ENCODE measurements at places on chromosomes 16 and 17. TPM values are rescaled to one million over a fixed set of nuclear protein-coding genes. Genes with fewer than 3 reads are reported as not detected.

GRCh38 chr17:30377574-30378240, 1.0 kb upstream of the CPD start:
- no peak for DNase-seq

DNA sequence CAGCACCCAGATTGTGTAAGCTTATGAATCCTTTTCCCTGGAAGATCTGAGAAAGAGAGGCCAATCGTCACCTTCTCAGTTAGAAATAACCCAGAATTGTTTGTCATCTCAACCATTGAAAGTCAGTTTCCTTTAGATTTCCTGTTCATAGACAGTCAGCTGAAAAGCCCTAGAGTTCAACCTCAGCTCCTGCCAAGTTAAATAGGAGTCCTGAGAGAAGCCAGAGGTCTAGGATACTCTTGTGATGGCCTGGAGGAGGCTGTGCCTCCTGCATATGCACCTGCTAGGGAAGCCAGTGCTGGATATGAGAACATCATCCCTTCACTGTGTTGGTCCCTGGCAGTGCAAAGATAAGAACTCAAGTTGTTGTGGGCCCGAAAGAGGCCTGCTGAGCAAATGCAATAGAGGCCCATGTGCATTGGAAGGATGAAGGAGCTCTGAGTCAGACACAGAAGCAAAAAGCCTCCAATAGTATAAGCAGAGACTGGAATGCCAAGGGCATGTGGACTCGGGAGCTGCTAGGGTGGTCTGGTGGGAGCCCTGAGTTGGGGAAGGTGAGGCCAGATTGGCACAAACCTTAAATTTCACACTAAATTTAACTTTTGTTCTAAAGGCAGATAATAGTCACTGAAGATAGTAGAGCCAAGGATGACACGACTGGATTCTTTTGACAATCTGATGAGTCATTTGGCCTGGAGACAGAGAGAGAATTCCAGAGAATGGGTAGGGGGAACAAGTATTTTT, 520.9 kb upstream of the CDH5 start:
- no peak for DNase-seq

The CACNA1H gene
- 24.3 TPM for total RNA-seq

DNA sequence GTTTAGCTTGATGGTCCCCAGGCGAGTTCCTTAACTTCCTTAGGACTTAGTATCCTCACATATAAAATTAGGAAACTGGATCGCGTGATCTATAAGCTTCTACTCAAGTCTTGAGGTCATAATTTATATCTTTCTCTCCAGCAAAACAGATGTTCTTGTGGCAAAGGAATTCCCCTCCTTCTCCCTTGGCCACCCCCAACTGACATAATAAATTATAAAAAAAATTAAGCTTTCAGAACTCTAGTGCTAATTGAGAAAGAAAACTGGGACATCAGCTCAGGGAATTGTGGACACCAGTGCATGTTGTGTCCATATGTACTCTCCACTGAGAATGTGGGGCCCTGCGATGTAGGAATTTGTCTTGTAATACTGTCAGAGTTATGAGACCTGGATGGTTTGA, 13.5 kb downstream of the GNAO1 start:
- DNase-seq = no peak

- peak; percentile 7 for DNase-seq
Observed at GRCh38 chr16:16890964-16891363, 512.0 kb downstream of the NPIPA7 start.

The CDRT15 gene
- total RNA-seq = not detected

The KRT33A gene
- not detected for total RNA-seq

The LGALS9B gene
- 0.20 TPM for total RNA-seq

The MPV17L gene
- total RNA-seq = not detected

The TTLL6 gene
- 0.79 TPM for total RNA-seq

DNA sequence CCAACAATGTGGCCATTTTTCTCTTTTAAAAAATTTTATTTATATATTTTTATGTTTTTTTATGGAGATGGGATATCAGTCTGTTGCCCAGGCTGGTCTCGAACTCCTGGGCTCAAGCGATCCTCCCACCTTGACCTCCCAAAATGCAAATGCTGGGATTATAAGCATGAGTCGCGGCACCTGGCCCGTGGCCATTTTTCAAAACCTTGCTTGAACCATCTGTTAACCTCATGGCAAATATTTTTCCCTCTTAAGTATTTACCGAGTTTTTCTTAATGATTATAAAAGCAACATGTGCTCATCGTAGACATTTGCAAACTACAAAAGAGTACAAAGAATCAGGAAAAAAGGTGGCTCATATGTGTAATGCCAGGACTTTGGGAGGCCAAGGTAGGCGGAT, 127.6 kb downstream of the ABCC6 start:
- no peak for DNase-seq

Measured in HCT116 (cell line).